ENCODE measurements at places on chromosomes 6 and 20. TPM values are rescaled to one million over a fixed set of nuclear protein-coding genes. Genes with fewer than 3 reads are reported as not detected.

PROKR2 gene
- not detected for polyA plus RNA-seq

MOG gene
- polyA plus RNA-seq, result not detected

TEAD3 gene
- polyA plus RNA-seq, result 54.5 TPM

RPS21 gene
- polyA plus RNA-seq, result 1,083 TPM

EMILIN3 gene
- 11.5 TPM for polyA plus RNA-seq

GPR6 gene
- polyA plus RNA-seq, result not detected

PEDS1 gene
- 25.3 TPM for polyA plus RNA-seq

FAM83B gene
- polyA plus RNA-seq, result 7.5 TPM

SIRPB1 gene
- polyA plus RNA-seq, result 1.5 TPM

DNA sequence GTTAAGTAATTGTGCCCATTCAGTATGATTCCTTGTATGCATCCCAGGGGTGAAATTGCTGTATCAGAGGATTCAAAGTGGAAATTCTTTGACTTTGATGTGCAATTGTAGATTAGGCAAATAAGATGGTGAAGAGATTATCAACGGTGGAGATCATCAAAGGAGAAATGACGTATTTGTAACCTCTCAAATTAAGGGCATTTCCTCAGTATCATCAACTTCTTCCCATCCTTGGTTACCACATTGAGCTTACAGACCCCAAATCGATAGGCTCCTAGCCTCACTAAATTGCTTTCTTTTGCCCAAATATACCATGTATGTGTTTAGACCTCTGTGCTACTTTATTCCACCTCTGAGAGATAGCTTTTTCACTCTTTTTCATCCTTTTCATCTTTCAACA lies 213.1 kb upstream of the ZFP64 start:
- no peak for DNase-seq

GRCh38 chr6:2839195-2839981 lies 2.3 kb downstream of the SERPINB1 start:
- DNase-seq, result no peak

DNA sequence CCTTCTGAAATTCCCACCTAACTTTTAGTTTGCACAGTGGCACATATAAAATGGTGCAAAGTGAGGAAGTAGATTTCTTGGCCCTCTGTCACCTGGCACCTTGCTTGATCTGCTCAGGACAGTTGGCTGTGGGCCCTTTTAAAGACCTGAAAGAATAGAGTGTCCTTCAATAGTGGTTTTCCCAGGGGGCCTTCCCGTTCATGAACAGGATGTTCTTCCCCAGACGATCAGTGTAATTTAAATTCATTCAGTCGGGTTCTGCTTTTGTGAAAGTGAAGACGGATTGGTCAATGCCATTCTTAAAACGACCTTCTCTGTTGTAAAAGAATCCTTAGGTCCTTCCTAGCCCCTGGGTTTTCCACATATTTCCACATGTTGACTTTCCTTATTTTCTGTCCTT lies 178.5 kb downstream of the SASH1 start:
- DNase-seq, result no peak

GRCh38 chr6:20411544-20411943 lies 9.9 kb downstream of the E2F3 start:
- no peak for DNase-seq

DNA sequence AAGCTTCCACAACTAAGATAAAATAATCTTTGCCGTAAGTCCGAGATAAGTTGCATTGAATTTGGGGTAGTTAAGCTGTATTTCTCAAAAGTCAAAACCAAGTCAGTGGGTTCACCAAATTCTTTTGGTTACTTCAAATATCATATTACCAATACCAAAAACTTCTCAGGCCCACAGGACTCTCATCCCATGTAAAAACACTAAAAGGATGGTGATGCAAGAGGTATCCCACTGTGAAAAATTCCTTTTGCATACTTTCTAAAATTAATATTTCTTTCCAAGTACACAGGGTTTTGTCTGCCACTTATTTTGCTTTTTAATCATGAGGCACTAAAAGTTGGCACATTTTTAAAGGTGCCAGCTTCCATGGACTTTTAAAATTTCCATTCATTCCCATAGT lies 151.3 kb downstream of the GJA10 start:
- no peak for DNase-seq

DNA sequence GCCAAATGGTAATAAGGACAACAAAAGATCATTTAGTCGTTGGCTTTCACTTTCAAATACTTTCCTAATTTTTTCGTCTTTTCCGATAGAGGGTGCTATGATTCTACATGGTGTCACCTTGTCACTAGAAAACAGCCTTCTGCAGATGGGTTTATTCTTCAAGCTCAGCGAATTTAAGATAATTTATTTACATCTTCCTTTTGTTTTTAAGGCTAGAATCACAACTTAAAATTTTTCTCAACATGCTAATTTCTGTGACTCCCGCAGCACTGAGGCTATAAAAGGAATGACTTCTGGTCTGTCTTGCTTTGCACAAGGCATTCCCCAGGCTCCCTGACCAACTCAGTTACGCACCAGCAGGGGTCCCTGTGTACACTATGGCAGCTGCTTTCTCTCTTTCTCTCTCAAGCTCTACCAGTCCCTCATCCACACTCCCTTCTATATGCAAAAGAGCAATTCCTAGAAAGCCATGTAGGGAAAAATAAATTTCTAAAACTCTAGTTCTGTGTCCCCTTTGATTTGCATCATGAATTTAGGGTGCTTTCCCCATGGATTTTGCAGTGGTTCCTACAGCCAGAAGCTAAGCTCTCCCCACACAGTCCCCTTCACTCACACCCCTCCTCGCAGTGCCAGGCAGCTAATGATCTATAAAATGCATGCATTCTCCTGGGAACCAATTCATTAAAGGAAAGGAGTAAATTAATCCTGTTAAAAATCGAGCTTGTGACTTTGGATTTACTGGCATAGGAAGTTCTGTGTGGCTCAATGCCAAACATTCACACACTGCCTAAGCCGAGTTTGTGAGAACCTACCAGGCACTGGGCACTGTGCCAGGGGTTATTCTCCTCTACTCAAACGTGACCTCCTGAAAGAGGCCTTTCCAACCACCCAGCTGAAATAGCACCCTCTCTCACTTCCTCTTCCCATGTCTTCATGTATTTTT lies 74.5 kb downstream of the DCDC2 start:
- peak; percentile 83 for DNase-seq

DNA sequence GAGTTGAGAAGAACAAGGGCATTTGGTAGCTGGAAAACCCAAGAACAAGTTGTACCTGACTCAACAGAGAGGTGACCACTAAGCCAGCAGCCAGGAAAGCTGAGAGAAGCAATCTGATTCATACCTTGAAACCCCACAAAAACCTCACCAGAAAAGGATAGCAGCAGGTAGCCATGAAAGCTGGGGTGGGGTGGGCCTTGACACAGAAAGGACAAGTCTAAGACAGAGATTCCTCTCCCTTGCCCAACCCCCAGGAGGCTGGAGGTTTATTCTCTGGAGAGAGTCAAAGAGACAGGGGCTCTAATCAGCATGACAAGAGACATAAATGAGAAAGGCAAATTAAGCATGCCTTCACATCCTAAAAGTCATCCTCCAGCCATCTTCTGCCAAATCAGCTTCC lies 151.7 kb upstream of the DST start:
- DNase-seq, result no peak

DNA sequence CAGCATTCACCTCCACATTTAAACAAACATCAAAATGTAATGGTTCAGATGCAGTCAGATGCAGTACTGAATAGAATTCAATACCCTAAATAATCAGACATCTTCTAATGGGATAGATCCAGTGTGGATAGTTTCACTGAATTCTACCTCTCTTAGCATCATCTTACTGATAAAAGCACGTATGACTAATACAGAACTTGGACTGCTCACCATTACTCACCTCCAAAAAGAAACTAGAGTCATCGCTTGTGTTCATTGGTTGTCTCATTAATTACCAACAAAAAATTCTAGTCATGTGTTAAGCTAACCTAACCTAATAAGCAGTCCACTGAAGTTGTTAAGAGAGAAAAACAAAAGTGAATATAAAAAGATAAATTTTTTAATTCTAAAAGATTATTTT lies 165.9 kb upstream of the IRAK1BP1 start:
- no peak for DNase-seq

DNA sequence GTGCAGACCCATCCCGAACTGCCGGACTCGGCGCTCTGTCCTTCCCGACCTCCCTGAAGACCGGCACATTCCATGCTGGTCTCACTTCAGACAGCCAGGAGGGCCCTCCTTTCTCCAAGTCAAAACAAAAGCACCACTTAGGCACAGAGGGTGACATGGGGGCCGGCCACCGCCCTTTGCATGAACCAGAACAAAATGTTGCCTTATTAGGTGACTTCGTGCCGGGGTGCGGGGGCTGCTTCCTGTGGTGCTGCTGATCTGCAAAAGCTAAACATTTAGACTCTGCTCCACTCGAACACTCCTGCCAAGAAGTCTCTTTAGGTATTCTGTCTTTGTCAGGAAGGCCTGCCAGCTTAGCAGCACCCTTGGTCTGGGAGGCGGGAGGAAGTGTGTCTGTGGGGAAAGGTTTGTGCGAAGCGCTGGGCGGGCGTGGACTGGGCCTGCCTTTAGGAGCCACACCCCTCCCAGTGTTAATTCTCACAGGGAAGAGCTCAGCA lies 133.8 kb downstream of the SMOC2 start:
- no peak for DNase-seq

- DNase-seq, result no peak
Observed at GRCh38 chr6:27836141-27836782, 75.9 kb downstream of the OR2B2 start.

GRCh38 chr20:11832851-11833250 lies 84.8 kb upstream of the BTBD3 start:
- DNase-seq, result no peak

DNA sequence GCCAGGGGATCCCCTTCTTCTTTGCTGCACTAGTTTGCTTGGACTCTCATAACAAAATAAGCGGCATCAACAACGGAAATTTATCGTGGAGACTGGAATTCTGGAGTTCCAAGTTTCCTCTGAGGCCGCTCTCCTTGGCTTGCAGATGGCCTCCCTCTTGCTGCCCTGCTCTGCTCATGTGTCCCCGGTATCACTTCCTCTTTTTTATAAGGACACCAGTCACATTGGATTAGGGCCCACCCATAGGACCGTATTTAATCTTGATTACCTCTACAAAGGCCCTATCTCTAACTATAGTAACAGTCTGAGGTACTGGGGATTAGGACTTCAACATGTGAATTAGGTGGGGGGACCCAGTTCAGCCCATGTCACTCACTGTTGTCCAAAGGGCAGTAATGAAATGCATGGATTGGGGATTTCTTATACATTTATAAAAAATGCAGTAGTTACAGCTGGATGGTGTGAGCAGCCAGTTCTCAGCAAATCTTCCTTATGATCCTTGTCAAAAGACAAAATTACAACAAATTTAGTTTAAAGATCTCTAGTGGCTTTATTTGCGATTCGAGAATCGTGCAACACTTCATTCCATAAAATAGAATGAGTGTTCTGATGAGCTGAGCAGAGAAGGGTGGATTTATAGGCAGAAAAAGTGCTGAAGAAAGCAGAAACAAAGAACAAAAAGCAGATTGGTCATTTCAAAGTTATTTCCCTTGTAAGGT lies 59.3 kb upstream of the AKAP12 start:
- DNase-seq, result no peak

- no peak for DNase-seq
Observed at GRCh38 chr20:49635866-49636265, 67.9 kb upstream of the PTGIS start.

DNA sequence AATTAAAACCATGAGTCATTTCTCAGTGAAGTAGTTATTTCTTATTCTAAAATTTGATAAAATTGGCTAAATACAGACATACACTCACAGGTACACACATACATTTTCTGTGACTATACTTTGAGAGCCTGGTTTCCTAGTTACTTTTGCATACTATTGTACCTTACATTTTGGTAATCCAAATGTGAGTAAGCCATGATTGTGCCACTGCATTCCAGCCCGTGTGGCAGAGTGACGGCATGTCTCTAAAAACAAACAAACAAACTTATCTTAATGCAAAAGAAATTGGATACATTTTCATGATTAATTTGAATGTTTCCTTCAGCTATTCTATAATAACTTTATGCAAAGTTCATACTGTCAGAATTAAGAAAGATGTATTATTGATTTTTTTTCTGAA lies 628.8 kb downstream of the GRIK2 start:
- DNase-seq, result no peak

- no peak for DNase-seq
Observed at GRCh38 chr6:13708736-13709135, 2.9 kb downstream of the RANBP9 start.

DNA sequence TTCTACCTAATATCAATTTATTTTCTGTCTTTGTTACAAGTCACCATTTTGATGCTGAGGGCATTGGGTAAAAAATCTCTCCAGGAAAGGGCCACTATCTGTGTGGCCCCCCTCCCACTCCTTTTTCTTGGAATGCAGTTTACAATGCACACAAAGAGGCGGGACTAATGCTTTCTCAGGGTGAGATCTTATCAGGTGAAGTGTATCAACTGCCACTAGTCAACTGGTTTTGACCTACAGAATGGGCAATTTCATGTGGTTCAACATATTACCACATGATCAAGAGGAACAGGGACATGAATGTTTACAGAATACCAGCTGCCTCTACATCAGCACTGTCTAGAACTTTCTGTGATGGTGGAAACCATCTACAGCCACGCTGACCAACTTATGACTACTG lies 3.7 kb downstream of the RRBP1 start:
- no peak for DNase-seq

- DNase-seq, result no peak
Observed at GRCh38 chr20:37342231-37343177, 3.4 kb upstream of the SRC start.

- DNase-seq, result no peak
Observed at GRCh38 chr6:105069821-105070445, 109.9 kb downstream of the POPDC3 start.

DNA sequence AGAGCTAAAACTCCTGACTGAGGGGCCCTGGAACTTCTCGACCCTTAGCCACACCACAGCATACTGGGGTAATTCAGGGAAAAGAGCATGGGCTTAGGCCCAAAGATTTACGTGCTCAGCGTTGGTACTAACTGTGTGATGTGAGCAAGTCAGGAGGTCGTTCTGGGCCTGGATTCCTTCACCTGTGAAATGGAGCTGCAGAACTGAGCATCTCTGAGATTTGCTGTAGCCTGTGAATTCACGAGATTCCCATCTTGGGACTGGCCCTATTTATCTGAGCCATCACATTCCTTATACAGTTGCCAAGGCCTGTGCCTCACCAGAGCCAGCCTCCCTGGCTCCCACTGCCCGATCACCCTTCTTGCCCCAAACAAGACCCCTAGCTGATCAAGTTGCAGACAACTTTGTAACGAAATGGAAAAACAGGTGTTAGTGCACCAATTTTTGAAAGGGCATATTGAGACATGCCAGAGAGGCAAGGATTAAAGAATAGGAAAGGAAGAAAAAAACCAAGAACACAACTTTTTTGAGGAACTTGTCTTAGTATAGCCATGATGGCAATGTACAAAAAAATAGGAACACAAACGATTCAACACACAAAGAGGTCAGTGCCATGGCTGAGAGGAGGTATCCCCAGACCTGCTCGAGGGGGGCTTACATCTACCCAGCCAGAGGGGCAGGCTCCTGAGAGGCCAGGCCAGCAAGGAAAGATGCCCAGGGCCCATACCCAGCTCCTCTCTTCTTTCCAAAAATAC lies 323.0 kb upstream of the JARID2 start:
- no peak for DNase-seq

GRCh38 chr6:3326184-3326971 lies 67.6 kb downstream of the PSMG4 start:
- DNase-seq, result no peak

GRCh38 chr20:62485701-62486089 lies 9.9 kb upstream of the GATA5 start:
- DNase-seq, result no peak

Data from renal cortex interstitium (tissue), 15 donors.